ENCODE measurements at places on chromosomes 2 and 18.

DNA sequence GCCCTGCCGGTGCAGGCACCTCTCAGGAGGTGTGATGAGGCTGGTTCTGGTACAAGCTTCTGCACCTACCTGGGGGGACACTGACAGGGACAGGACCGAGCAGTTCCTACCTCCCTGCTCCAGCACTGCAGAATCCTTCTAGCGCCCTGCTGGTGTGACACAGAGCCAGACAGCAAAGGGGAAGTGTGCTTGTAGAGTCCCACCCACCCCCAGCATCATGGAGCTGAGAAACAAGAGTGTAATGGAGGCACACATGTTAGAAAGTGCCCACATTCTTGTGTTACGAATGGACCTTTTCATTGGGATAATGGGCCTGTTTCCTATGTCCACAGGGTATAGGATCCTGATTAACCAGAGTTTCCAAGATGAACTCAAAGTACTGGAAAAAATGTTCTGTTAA, 38.3 kb downstream of the OXER1 start:
- DNase-seq, result no peak

- no peak for DNase-seq
Measured at GRCh38 chr2:196309691-196310090, 138.3 kb upstream of the STK17B start.

- DNase-seq, result no peak
Measured at GRCh38 chr2:145028101-145028920, 508.4 kb upstream of the ZEB2 start.

DNA sequence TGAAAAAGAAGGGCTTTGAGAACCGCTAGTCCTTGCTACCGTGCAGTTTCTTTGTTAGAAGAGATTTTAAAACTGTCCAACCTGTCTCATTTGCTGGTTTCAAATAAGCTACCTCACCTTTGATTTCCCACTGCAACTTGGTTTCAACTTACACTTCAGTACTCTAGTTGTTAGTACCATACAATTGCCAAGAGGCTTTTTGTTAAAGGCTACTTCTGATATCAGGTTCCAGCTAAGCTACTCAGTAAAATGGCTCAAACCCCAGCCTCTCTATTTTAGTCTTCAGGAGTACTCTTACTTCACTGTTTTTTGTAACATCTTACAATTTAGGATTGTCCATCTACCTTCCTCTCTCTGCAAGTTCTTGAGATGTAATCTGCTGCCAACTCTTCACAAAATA, 91.6 kb downstream of the INO80D start:
- no peak for DNase-seq

GRCh38 chr2:50263728-50264127, 768.2 kb downstream of the NRXN1 start:
- DNase-seq, result no peak

- no peak for DNase-seq
Measured at GRCh38 chr2:205835251-205835791, 153.0 kb downstream of the NRP2 start.

DNA sequence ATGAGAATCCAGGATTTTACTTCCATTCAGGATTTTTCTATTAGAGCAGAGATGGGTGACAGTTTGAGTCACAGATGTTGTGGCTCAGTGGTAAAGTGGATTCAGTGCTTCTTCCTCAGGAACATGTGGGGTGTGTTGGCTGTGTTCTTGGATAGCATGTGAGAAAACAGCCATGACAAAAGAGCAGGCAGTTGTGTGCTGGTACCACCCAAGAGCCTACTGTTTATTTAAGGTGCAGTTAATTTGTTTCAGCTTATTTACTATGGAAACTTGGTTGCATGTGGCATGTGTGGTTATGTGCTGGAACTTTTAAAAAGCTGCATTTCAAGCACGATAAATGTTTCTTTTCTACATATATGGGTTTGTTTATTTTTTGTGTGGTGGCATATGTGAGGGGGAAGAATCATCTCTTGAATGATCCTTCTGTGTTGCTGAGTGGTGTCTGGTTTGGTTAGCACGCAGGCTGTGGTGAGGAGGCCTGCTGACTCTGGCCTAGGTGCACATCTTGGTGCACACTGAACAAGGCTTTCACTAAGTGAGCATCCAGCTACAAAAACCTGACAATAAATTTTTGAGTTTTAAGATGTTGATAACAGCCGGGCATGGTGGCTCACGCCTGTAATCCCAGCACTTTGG, 67.3 kb downstream of the SPTBN1 start:
- DNase-seq, result no peak

GRCh38 chr18:35695384-35695783, 113.8 kb downstream of the GALNT1 start:
- no peak for DNase-seq

DNA sequence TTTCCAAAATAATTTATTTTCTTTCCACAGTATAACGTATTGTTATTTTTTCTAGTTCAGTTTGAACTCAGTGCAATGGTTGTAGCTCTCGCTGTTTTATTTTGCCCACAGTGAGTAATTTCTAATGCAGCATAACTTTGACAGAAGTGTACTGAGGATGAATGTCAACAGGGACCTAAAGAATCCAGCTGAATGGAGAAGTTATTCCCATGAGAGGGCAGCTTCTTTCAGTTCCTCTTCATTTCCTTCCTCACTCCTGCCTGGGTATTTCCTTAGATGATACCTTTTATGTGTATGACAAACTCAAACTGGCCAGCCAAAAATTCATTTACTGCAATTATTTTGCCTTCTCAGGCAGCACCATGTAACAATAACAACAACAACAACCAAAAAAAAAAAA, 1223.1 kb upstream of the ZEB2 start:
- no peak for DNase-seq

DNA sequence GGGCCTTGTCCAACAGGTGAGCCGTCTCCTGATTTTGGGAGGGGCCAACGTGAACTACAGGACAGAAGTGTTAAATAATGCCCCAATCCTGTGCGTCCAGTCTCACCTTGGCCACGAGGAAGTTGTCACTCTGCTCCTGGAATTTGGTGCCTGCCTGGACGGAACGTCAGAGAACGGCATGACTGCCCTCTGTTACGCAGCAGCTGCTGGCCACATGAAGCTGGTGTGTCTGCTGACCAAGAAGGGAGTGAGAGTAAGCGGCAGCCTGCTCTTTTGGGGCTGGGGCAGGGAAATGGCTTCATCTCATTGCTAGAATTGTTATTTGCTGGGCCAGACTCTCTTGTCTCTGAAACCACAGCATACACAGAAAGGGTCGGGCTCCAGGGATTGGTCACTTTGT, 92.3 kb downstream of the WDSUB1 start:
- DNase-seq, result no peak

GRCh38 chr2:98509542-98510321, 65.1 kb downstream of the INPP4A start:
- DNase-seq, result no peak

GRCh38 chr2:46805401-46805951, 110.1 kb downstream of the MCFD2 start:
- DNase-seq, result no peak

DNA sequence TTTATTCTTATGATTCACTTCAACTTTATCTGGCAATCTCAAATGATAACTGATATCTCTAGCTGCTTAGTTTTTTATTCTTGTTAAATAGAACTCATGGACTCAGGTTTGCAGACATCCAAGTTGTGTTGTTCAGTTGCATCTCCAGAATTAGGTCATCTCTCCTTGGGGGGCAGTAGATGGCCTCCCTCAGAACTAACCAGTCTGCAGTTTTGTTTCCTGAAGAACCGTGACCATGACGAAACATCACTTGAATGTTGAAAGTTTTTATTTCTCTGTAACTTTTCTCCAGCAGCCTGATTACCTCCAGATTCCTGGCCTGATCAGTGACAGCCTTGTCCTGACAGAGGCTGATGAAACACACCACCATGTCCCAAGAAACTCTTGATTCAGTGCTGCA, 321.5 kb downstream of the GALNT13 start:
- no peak for DNase-seq

DNA sequence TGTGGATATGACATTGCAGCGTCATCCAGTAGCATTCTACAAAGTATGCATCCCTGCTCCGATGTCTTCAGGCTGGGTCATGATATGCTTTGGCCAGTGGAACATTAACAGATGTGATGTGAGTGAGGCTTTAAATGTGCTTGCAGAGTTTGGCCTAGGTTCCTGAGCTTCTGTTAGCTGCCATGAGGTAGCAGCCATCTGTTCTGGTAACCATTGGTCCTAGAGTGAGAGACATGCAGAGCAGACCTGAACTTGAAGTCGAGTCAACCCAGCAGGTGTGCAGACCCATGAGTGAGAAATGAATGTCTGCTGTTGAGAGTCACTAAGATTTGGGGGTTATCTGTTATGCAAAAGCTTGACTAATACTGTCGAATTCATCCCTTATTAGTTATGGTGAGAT, 73.8 kb upstream of the NABP1 start:
- DNase-seq, result no peak

DNA sequence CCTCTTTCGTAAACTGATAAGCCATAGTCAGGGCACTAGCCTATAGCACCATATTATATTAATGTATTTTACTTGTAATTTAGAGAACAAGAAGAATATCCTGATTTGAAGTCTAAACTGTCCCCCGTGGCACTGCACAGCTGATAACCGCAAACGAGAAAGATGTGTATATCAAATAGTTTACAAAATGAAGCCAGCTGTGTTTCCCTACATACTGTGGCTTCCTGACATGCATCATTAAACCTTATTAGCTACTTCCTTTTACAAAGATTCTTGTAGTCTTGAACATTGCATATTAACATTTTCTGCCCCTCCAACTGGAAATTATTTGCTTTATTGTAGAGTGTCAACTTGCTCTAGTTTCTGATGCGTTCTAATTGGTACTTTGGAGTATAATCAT, 153.5 kb upstream of the NFATC1 start:
- no peak for DNase-seq

GRCh38 chr2:181169503-181169902, 189.1 kb downstream of the UBE2E3 start:
- DNase-seq, result no peak

- no peak for DNase-seq
Measured at GRCh38 chr2:219870041-219870440, 242.6 kb downstream of the SLC4A3 start.

DNA sequence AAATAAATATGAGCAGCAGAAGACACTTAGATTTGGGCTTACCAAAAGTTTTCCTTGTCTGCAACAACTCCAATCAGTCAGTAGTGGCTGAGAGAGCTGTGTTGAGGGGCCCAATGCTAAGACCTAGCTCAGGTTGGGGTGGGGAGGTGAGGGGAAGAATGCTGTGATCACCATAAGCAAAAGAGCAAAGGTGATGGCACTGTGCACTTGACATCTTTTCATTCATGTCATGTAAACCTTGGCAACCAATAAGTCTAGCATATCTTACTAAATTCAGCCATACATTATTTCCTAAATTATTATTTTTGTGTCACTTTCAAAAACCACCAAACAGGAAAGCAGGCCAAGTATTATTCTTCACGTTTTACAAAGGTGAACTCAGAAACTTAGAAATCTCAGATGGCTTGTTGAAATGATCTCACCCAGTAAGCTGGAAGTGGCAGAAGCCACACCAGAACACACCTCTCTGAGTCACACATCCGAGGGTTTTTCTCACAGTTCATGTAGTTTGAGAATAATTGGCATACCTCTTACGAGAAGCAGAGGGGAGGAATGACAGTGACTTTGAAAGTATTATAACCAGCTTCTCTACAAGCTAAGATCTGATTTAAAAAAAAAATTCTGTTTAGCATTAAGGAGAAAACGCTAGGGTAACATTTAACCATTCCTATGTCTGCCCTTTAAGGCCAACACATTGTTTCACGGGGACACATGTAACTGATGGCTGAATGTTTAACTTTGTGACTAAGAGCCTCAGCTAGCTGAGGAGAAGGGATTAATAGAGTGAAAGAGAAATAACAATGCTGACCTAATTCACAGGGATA, 43.3 kb upstream of the SETBP1 start:
- no peak for DNase-seq

GRCh38 chr2:85380048-85380447, 25.5 kb downstream of the ELMOD3 start:
- no peak for DNase-seq

- DNase-seq, result no peak
Measured at GRCh38 chr2:35864141-35864540, 491.4 kb upstream of the CRIM1 start.

GRCh38 chr2:230435431-230435830, 19.4 kb downstream of the SP100 start:
- DNase-seq, result no peak

- DNase-seq, result no peak
Measured at GRCh38 chr2:12495247-12495868, 221.4 kb upstream of the TRIB2 start.

GRCh38 chr2:165414187-165414586, 55.3 kb upstream of the CSRNP3 start:
- DNase-seq, result no peak

DNA sequence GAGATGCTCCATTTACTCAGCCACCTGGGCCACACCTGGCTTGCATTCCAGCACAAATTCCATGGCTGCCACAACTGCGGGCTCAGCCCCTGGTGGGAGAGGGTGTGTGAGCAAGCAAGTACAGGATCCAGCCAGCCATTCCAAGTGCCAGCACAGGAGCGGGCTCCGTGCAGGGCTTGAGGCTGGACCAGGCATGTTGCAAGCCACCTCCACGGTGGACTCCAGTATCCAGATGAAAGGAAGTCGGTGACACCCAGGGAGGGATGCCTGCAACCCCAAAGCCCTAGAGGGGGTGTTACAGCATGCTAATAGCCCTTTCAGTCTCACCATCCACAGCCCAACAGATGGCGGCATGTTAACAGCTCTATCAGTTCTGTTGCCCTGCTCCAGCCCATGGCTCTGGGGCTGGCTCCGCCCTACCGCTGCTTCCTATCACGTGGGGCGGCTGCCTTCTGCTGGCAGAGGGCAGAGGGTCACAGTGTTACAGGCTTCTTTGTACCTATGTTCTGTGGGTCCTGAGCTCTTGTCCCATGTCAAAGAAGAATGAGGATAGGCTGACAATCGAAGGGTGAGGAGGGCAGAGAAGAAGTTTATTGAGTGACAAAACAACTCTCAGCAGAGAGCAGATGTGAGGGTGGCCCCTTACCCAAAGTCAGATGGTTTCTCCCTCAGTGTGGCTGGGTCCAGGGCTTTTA, 11.7 kb upstream of the GORASP2 start:
- no peak for DNase-seq

- DNase-seq, result no peak
Measured at GRCh38 chr18:45291621-45292615, 323.4 kb upstream of the SLC14A2 start.
